Frontal cortex (tissue), 4 donors: ENCODE measurements at places on chromosomes 7 and 10. TPM values are rescaled to one million over a fixed set of nuclear protein-coding genes. Genes with fewer than 3 reads are reported as not detected.
A peak's percentile ranks its signal among the peaks of the same experiment; 100 is the strongest.

DNA sequence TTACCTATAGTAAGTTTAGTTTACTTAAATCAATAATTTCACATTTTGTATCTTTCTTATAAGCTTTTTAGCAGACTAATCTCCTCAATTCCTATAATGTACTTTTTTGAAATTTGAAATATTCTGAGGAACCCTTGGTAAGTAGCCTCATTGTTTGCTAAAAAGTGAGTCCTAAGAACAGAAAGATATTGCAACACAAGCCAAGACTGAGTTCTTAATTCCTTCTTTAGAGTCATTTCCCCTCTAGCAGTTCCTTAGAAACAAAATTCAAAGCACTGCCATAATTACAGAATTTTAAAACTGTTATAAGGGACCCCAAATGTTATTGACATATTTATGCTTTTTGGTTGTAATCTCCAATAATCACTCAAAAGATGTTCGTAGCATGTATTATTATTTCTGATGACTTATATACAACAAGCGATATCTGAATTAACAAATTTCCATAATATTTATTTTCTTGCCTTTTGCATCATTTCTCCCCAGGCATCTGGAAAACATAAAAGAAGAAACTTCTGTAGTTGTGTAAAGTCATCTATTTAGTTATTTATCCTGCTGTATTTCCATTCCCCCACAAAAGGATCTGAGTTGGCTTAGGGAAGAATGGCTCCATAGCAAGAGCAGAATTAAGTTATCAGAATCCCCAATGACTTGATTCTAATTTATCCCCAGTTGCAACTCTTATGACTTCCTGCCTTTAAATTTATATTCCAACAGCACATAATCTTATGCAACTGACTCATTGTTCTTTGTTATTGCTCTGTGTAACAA, 67.8 kb downstream of the TMEM26 start:
- DNase-seq = no peak

DNA sequence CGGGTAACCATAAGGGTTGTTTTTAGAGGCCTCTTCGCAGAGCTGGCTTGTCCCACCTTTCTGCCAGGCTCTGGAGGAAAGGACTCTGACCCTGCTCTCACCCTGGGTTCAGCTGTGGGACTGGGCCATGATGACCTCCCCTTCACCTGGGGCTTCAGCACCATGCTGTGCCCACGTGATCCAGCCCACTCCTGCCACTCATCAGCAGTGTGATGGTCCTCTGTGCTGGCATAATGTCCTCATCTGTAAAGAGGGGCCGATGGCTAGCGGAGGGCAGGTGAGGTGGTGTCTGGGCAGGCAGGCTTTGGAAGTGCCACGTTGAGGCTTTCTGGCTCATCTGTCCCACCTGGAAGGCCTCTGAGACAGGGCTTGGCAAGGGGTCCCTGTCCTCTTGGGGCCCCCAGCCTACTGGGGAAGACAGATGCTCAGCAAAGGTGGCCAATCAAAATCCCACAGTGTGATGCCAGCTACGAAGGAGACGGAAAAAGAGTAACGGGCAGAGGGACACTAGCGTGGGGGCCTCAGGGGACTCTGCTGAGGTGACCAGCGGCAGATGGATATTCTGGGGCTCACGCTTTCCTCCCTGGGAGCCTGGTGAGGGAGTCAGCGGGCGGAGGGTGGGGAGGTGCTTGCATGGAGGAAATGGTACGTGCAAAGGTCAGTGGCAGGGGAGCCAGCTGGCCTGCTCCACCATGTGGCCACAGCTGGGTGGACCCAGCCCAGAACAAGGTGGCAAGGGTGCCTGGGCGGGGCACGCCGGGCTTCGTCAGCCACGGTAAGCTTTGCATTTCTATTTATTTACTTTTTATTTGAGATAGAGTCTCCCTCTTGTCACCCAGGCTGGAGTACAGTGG, 5.4 kb downstream of the LRWD1 start:
- no peak for DNase-seq

DNA sequence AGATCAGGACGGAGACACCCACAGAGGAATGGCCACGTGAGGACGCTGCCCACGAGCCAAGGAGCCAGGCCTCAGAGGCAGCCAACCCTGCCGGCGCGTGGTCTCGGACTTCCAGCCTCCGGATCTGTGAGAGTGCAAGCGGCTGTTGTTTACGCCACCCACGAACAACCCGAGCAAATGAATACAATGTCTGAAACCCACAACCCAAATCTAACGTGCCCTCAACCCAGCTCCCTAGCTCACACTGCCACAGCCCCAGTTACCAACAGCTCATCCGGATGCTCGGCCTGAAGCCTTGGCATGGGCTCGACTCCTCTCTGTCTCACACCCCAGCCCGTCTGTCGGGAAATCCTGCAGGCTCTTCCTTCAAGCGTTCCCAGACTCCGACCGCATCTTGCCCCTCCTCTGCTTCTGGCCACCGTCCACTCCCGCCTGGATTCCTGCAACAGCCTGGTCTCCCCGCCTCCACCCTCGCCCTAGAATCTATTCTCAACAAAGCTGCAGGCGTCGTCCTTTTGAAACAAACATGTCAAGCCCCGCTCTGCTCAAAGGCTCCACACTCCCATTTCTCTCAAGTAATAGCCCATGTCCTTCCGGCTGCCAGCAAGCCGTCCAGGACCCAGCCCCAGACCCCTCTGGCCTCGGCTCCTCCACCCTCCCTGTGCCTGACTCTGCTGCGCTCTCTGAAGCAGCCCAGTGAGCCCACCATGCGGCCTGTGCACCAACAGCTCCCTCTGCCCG, 35.3 kb downstream of the STK32C start:
- DNase-seq = no peak

DNA sequence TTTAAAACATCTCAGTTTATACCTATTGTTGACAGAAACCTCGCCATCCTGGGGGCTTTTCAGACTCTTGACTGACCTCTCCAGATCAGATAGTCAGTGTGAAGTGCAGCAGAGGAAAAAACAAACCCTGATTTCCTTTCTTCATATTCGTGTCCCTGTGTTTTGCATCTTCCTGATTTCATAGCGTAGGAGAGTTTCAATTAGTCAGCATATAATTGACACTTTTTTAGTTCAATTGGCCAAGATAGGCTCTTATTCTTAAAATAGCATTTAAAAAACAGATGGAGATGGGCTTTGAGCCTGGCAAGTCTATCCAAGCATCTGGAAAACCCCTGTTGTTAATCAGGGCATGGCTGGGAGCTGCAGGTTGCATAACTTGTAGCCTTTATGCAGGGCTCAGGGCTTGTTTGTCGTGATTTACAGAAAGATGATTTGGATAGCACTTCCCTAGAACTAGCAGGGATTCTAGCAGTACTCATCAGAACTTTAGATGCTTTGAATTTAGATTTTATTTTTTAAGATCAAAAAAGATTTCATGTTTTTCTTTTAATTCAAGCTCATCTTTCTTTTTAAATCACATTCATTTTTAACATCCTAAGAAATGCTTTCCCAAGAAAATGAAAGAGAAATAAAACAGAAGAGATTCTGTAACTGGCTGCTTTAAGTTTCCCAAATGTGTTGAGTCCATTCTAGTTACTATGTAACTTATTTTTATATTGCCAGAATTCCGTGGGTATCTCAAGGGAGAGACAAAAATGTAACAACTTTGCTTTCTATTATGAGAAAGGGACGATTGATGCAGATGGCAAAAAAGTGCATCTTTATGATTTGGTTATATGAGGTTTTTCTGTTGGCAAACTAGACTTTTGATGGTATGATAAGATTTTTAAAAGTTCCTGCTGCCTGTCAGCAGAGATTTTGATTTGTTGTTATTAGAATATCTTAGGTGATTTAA, 270.8 kb upstream of the FZD8 start:
- no peak for DNase-seq

Gene C7orf57
- total RNA-seq = under 0.01 TPM

GRCh38 chr10:20303453-20304152, 487.4 kb downstream of the PLXDC2 start:
- DNase-seq = no peak

DNA sequence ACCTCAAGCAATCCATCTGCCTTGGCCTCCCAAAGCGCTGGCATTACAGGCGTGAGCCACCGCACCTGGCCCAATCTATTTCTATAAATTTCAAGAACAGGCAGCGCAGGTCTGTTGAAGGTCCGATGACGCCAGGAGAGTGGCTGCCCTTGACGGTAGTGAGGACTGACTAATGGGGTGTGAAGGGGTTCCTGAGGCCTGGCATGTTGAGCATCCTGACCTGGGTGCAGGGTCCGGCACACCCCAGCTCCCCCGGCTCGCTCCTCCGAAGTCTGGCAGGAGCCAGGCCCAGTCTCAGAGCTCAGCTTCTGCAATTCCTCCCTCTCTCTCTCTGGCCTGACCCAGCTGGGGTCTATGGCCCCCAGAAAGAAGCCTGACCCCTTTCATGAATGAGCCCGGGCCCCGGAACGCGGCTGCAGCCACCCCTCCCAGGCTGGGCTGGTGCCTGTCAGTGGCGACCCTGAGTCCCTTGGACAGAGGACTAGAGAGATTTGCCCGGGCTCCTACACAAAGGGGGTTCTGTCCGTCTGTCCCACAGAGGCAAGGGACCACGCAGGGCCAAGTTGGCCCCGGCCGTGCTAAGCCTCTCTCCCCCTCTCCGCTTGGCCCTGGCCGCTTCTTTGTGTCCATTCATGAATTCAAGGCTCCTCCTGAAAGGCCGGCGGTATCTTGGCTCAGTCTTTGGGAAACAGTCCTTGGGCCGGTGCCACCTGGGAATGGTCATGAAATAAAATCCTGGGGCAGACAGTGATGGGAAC, 18.8 kb downstream of the MMD2 start:
- peak; percentile 69 for DNase-seq

Gene MEPCE
- 27.7 TPM for total RNA-seq

- DNase-seq = no peak
Observed at GRCh38 chr10:69873135-69873639, 71.5 kb downstream of the COL13A1 start.

GRCh38 chr10:66294538-66294937, 631.3 kb upstream of the LRRTM3 start:
- no peak for DNase-seq

- DNase-seq = no peak
Observed at GRCh38 chr7:122919643-122920181, 33.5 kb upstream of the CADPS2 start.

Gene POM121
- 4.9 TPM for total RNA-seq

DNA sequence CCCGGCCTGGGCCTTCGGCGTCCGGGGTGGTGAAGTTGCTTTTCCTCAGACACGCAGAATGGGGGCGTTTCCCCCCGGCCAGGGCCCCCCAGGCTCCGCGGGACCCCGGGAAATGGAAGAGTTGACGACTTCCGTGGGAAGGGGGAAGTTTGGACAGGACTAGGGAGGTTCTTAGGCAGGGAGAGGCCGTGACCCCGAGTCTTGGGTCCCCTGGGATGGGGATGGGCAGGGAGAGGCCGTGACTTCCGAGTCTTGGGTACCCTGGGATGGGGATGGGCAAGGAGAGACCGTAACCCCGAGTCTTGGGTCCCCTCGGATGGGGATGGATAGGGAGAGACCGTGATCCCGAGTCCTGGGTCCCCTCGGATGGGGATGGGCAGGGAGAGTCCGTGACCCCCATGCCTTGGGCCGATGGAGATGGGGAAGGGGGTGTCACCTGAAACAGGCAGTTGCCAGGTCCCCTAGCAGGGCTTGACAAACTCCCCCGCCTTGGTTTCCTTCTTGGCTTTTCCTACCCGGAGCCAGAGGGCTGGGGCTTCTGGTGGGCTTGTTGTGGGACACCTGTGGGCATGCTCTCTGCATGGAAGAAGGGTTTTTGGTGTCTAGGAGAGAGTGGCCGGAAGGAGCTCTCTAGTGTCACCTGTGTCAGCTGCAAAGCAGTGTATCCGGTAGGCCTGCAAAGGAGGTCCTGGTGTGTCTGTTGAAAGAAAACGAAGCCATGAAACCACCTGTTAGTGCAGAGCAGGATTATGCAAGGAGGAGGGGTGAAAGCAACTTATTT, 1.1 kb downstream of the TRRAP start:
- no peak for DNase-seq

DNA sequence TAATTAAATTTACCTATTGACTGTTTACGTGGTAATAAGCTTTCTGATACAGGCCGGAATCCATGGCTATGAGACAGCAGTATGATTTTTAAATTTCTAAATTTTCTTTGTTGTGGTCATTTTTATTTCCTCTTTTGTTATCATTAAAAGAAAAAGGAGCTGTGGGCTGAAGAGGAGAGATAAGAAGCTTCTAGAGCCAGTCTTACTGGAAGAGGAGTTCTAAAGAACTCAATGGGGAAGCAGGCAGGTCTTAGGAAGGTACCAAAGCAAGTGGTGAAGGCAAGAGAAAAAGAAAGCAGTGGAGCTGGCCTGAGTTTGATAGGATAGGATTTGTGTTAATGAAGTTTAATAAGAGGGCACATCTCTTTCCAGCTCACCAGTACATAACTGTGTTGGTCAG, 1187.8 kb downstream of the CNTNAP2 start:
- no peak for DNase-seq

Gene COL17A1
- total RNA-seq = under 0.01 TPM

DNA sequence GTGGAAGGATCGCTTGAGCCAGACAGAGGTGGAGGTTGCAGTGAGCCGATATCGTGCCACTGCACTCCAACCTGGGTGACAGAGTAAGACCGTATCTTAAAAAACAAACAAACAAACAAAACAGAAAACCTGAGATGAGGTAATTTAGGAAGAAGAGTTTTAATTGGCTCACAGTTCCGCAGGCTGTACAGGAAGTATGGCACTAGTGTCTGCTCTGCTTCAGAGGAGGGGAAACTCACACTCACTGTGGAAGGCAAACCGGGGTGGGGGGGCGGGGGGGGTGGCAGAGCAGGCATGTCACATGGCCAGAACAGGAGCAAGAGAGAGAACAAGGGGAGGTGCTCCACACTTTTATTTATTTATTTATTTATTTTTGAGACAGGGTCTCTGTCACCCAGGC, 5.1 kb downstream of the UBE2D4 start:
- DNase-seq = no peak

- DNase-seq = no peak
Observed at GRCh38 chr7:34338961-34339526, 319.0 kb upstream of the NPSR1 start.

GRCh38 chr7:20021831-20022230, 195.4 kb downstream of the MACC1 start:
- no peak for DNase-seq

- DNase-seq = no peak
Observed at GRCh38 chr7:66768865-66769832, 28.6 kb downstream of the RABGEF1 start.

GRCh38 chr10:77524281-77524711, 113.3 kb downstream of the KCNMA1 start:
- no peak for DNase-seq

Gene HACD1
- total RNA-seq = 18.3 TPM

Gene CPN1
- total RNA-seq = not detected
